ENCODE measurements at places on chromosomes 11 and 22.

GRCh38 chr11:68038718-68039525, at the start of gene TCIRG1:
Gene TCIRG1, plus strand, starts transcription at chr11:68039025. Its CDS starts 2,247 bp downstream, at chr11:68041272.
- peak; percentile 97 for DNase-seq

DNA sequence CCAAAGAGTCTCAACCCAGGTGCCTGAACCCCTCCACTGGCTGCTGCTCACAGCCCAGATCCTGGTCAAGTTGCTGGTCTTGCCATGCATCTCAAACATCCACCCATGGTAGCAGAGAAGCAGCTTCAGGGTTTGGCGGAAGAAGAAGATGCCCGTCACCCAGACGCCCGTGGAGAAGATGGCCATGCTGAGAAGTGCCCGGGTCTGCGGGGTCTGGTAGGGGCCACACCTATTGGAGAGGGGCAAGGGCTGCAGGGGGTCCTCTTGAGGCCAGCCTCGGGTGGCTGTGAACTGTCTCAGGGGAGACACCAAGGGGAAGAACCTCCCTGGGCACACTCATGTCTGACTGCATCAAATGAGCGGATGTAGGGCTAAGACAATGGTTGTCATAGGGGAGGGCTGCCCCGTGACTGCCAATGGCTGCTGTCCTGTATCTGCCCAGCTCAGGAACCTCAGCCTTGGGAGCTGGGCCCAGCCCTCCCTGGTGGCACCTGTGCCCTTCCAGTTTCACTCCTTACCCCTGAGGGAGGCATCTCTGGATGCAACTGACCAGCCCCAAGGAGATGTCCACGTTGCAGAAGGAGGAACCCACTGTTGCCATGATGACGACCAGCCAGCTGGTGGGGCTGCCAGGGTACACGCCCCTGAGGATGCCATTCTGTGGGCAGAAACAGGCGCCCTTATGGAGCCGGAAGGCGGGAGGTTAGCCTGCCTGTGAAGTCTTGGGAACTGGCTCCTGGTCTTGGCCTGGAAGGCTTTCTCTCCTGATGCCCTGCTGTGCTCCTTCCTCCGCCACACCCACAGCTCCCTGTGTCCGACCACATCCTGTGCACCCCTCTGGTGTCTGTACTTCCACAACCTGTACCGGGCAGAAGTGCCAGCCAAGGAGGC, 1.2 kb downstream of the CPT1B start:
- DNase-seq, result no peak

GRCh38 chr11:4610258-4610935, 2.4 kb upstream of the TRIM68 start:
- no peak for DNase-seq

DNA sequence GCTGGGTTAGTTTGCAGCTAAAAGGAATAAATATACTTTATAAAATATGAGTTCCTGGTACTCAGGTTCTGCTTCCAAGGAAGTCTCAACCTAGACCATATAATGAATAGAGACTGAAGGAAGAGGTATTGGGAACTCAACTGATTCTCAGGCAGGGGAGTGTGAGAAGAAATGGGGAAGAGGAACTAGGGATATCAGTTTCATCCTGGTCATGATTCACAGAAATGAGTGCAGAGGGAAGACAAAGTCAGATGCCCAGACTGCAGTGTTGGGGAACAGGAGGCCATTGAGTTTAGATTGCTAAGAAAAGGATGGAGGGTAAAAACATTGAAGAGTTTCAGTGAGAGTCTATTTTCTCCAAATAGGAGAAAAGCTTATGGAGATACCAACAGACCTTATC, 28.8 kb downstream of the PLAAT5 start:
- no peak for DNase-seq

DNA sequence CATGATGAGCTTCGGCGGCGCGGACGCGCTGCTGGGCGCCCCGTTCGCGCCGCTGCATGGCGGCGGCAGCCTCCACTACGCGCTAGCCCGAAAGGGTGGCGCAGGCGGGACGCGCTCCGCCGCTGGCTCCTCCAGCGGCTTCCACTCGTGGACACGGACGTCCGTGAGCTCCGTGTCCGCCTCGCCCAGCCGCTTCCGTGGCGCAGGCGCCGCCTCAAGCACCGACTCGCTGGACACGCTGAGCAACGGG, 169 bp downstream of the NEFH start:
- no peak for DNase-seq

- DNase-seq, result no peak
These were observed 102.9 kb upstream of the FGF3 start for GRCh38 chr11:69922015-69922595.

GRCh38 chr11:64624883-64625481, 34.0 kb downstream of the SLC22A12 start:
- no peak for DNase-seq

- DNase-seq, result no peak
These were observed 1203.4 kb downstream of the TBC1D22A start for GRCh38 chr22:47965896-47966295.

GRCh38 chr11:115238791-115239190, 265.4 kb downstream of the CADM1 start:
- DNase-seq, result no peak

DNA sequence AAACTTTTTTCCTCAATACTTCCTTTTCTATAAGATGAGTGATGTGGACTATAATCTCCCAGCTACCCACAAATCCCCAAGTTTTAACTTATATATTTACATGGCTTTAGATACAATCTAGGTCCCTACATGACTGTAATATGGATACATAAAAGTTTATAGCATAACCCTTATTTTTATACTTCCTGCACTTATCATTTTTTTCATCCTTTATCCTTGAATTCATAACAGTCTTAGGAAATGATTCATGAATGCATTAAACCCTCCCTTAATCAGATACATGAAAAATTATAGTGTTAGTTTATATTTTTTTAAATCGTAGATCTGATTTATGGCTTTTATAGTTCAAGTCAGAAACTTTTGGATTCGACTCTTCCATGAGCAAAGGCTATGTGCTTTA, 195.8 kb downstream of the MAML2 start:
- no peak for DNase-seq

GRCh38 chr11:86957976-86958646, 2.9 kb upstream of the FZD4 start:
- no peak for DNase-seq

DNA sequence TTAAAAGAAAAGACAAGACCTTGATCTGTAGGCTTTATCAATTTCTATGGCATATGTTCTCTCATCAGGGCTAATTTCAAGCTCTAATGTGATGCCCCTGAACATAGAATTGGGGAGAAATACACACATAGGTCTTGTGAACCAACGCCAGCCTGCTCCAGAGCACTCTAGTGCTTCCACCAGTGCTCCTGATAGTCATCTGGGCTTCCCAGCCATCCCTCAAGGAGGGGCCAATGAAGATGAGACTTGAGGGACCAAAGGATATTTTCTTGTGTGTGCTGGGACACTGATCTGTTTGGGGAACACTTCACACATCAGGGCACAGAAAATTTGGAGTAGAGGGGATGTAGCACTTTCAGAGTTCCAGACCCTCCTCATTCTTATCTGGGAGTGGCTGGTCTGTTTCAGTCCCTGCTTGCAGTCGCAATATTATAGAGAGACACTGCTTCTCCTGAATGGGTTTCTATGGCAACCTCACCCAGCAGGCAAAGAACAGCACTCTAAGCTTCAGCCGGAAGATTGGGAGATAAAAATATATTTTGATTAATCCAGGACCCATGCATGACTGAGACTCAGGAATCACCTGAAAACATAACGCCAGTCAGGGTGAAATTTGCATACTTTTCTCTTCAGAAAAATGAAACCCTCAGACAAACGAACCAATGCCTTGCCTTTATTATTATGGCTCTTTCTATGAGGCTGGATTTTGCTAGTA, 28.4 kb upstream of the SCN3B start:
- DNase-seq, result no peak

- DNase-seq, result peak; percentile 0
These were observed 14.6 kb downstream of the MRGPRF start for GRCh38 chr11:68998390-68998911.

DNA sequence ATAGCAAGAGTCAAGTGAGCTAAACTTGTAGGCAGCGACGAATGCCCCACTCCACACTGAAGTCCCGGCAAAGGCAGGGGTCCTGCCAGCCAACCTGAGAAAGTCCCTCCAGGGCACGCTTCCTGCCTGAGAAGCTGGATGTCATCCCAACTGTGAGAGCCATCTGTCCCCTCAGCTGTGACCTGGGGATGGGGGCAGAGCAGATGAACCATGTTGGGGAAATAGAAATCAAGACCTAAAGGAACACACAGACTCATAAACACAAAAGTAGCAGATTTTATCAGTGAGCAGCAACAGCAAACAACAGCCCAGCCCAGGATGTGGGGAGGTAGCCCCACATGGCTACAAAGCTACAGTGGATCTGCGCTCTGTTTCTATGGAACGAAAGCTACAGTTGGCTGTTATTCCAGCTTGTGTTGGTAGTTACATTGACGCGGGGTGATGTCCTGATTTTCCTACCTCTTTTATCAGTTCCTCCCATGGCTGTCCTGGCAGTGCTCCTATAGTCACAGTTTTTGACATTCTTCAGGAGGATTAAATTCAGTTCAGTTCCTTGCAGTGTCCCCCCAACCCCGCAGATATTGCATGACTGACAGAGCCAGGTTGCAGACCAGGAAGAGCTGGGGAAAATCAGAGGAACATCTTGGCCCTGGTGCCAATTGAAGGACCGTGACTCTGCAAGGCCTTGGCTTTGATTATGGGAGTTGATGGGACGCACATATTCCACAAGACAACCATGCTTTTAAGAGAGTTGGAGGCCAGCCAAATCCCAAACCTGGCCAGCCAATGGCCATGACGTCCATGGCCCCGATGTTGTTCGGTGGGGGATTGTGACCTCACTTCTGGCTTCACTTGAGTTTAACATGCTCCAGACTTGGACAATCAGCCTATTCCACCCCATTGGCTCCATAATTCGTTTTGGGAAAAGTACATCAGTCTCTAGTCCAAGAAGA, 14.6 kb downstream of the MRGPRD start:
- DNase-seq, result no peak

DNA sequence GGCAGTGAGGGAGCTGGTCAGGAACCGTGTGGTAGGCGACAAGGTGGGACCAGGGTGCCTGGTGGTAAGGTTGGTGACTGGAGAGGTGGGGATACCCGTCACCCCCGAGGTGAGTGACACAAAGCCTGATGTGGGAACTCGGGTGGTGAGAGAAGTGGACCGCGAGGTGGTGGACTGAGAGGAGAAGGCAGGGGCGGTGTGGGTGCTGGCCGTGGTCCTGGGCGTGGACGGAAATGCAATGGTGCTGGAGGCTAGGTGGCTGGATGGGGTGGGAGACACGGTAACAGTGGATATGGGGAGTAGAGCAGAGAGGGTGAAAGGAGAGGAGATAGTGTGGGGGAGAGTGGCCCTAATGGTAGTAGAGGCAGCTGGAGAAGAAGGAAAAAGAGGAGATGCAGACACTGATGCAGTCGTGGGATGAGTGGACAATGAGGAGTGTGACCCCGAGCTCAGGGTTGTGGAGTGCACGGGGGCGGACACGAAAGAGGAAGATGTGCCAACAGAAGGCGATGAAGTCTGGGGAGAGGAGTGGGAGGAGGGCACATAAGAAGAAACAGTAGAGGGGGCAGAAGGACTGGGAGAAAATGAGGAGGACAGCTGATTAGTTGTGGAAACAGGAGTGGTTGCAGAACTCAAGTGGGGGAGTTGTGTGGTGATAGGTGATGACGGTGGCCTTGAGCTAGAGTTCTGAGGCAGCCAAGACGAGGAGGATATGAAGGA, 20.5 kb downstream of the MUC6 start:
- DNase-seq, result no peak

DNA sequence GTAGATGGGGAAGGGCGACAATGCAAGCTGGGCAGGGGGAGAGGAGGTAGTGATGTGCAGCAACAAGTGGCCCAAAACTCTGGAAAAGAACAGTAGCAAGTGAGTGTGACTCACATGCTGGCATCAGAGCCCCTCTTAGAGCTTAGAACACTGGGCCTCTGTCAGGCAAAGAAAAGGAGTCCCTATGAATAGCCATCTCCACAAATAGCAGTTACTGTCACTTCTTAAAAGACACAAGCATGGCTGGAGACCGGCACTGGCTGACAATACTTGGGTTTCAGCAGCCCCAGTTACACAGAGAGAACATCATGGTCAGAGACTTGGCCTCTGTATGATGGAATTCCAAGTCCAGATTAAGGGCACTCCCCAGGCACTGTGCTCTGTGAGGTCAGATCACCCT, 58.2 kb downstream of the PRCP start:
- no peak for DNase-seq

GRCh38 chr11:96159968-96160367, 183.0 kb downstream of the MAML2 start:
- DNase-seq, result no peak

DNA sequence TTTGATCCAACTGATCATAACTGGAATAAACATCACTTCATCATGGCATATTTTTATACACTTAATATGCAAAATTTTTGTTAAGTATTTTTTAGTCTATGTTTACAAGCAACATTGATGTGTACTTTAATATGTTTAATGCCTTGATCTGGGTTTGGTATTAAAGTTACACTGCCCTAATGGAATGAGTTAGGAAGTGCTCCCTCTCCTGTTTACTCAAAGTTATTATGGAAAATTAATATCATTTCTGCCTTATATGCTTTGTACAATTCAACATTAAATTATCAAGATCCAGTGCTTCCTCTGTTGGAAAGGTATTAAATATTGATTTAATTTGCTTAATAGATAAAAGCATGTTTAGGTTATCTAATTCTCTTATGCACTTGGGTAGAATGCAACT, 927.3 kb upstream of the RAG2 start:
- DNase-seq, result no peak

DNA sequence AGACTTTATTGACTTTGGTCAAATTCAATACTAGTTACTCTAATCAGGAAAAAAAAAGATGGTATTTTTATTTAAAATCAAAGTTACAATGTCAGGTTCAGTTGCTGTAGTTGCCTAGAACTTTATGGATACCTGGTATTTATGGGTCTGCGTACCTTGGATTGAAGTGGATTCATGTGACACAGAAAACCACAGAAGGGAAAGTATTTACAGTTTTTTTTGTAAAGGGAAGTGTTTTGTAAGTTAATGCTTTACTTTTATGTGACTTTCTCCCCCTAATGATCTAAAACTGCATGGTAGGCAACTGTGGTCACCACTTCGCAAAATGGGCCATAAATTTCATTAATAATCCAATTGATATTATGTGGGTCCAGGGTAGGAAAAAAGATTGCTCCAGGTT, 65.2 kb upstream of the ADA2 start:
- no peak for DNase-seq

- peak; percentile 46 for DNase-seq
These were observed 492.1 kb upstream of the CADM1 start for GRCh38 chr11:115996125-115996807.

GRCh38 chr22:42868751-42869251, 11.7 kb upstream of the ARFGAP3 start:
- no peak for DNase-seq

Measured in GM12892 (cell line).